ENCODE measurements at places on chromosomes 12 and 14.

GRCh38 chr12:28374556-28374955, 184.3 kb downstream of the CCDC91 start:
- no peak for DNase-seq

GRCh38 chr14:69982886-69983285, 103.7 kb downstream of the SMOC1 start:
- DNase-seq: no peak

GRCh38 chr12:113803759-113804140, 162.4 kb downstream of the RBM19 start:
- DNase-seq: no peak

DNA sequence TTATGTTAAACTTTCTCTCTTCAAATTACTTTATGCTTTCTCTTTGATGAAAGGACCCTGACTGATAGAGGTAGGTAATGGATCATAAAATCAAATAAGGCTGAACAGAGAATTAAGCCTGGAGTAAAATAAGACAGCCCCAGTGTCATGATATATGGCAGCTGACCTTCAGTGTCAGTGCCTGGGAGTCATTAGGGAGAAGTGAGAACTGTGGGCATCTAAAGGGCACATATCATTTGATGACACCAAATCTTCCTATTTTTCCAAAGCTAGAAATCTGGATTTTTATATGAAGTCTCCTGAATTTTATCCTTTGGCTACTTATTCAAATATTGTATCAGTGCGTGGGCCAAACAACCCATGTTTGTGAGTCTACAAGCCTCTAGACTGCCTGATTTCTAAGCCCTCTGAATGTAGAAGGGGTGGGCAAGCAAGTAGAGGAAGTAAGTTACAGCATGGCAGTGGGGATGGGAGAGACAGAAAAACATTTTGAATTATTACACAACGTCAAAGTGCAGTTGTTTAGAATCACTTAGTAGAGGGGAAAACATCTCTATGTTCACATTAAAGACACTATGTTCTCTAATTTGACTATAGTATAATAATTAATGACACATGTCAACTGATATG, 10.0 kb downstream of the SLC39A9 start:
- DNase-seq: no peak

DNA sequence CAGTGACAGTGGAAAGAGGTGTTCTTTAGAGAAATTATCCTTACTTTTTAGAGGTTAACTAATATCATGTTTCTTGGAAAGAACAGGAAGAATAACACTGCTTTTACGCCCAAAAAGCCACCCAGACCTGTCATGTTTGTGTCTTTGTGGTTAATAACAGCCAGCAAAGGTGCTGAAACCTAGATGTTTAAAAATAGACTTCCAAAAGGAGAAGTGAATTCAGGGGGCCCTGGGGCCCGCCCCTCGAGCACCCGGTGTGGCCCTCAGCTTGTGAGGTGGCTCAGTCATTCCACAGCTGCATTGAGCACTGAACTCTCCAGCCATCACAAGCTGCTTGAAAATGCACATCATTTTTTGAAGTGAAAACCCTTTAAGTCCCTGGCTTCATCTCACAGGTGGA, 20.8 kb upstream of the AMN start:
- DNase-seq: peak; percentile 72

DNA sequence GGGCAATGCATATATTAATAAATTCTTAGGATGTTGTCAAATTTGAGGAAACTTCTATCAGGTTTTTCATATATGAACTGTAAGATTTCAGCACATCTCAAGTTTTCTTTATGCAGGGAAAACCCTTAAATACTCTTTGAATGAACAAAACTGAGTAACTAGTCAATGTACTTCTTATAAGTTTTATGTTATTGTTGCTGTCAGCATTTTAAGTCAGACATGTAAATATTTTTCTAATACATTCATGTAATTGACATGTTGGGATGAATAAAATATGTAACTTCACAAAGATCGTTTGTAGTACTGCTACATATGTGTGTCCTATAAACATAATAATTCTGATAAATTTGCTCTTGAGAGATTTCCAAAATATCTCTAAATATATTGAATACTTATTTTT, 109.6 kb downstream of the BMP4 start:
- no peak for DNase-seq

GRCh38 chr12:6301721-6302120, 8.8 kb upstream of the PLEKHG6 start:
- no peak for DNase-seq

- no peak for DNase-seq
Observed at GRCh38 chr12:42730291-42730690, 140.7 kb upstream of the PRICKLE1 start.

GRCh38 chr14:21748869-21749303, 75.3 kb upstream of the OR4E1 start:
- DNase-seq: peak; percentile 61

DNA sequence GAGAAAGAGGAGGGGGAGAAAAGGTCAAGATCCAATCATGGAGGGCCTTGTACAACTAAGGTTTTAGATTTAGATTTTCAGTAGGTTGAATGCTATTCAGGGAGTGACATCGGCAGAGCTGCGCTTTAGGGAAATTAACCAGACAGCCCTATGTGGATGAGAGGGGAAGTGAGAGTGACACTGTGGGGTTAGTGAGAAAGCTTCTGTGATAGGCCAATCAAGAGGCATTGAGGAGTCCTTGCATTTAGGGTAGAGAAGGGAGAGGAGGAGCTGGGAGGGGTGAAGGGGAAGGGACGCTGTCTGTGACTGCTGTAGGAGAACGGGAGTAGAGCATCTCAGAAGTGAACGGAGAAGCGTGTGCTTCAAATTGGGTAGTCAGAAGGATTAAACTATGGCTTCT, 3.4 kb downstream of the HSD17B6 start:
- peak; percentile 52 for DNase-seq

DNA sequence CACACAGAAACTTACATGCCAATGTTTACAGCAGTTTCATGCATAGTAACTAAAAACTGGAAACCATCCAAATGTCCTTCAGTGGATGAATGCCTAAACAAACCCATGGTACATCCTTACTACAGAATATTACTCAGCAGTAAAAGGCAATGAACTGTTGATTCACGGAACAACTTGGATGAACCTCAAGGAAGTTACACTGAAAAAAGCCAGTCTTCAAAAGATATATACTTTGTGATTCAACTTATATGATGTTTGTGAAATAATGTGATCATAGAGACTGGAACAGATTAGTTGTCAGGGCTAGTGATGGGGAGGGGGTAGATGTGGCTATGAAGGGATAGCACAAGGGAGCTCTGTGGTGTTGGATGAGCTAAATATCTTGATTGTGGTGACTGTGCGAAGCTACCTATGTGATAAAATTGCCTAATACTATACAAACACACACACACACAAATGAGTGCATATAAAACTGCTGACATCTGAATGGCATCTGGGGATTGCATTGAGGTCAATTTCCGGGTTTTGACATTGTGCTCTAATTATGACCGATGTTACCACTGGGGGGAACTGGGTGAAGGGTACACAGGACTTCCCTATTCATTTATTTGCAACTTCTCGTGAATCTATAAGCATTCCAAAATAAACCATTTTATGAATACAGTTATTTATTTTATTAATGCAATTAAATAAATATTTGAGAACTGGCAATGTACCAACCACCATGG, 94.3 kb downstream of the RIN3 start:
- DNase-seq: no peak

DNA sequence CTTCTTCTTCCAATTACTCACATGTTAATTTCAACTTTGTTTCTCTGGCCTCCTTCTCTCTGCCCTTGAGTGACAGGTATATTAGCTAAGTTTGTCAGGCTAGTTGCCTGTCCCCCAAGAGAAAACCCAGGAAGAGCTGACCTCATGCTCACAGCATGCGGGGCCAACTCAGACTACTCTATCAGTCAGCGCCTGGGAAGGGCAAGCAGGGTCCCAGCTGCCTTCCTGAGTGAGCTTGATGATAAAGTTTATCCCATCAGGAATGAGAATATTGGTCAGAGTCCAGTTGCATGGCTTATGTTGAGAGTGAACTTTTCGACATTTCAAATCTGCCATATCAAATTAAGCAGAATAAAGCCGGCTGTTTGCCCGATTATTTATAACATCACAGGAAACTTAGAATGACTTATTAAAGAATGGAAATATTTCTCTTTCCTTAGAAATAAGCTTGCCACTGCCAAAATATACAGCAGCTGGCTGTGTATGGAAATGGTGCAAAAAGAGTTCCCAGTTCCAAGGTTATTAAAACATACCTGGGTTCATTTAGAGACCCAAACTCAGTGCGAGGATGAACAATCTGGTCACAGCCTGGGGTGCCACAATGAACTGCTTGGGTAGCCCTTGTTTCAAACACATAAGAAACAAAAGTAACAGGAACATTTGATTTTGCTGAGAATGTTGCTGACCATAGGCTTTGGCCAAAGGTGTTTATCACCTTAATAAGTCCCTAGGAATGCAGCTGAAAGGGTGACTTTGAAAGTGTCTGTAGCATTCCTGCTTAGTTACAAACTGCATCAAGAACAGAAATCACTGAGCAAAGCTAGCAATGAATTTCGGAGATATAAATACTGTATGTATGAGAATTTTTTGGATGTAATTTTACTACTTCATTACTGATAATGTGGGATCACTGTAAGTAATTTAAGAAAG, 1553.8 kb upstream of the FLRT2 start:
- DNase-seq: no peak

DNA sequence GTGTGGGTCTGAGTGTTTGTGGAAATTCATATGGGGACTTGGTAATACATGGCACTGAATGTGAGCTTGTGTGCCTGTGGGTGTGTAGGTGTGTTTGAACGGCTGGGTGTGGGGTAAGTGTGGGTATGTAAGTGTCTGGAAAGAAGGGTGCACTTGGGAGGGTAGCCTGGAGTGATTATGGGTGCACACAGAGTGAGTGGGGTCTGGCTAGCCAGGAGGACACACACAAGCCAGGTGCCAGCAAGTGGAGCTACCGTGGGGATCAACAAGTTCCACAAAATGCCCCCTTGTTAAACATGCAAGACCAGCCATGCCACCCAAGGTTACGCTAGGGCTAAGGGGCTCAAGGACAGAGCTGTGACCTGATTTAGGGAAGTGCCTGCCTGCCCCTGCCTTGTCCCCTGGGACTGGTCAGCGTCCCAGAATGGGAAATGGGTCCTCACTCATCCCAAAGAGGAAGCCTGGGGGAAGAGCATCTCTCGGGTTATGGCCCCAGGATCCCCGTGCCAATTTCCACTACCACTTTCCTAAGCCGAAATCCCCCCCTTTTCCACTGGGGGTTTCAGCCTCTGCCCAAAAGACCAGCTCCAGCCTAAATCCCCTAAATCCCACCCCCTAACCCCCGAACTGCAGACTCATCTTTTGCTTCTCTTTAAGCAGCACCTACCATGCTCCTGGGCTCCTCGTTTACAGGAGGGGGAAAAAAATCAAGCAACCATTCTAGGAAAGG, 118.6 kb downstream of the DICER1 start:
- DNase-seq: no peak

DNA sequence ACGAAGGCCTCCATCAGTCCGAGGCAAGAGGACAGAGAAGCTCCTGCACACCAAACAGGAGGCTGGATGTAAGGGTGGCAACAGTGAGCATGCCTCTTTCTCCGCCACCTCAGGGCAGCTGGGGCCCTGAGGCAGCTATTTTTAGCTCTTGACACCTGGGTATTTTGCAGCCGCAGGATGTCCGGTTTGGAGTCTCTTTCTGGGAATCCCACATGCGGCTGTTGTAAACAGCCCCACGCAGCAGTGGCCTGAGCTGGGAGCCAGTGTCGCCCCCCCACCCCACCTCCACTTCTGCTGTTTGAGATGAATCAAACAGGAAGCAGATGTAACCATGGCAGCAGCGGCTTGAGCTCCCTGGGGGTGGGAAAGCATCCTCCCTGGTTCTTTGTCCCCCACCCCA, 11.7 kb downstream of the HDAC7 start:
- DNase-seq: peak; percentile 92

DNA sequence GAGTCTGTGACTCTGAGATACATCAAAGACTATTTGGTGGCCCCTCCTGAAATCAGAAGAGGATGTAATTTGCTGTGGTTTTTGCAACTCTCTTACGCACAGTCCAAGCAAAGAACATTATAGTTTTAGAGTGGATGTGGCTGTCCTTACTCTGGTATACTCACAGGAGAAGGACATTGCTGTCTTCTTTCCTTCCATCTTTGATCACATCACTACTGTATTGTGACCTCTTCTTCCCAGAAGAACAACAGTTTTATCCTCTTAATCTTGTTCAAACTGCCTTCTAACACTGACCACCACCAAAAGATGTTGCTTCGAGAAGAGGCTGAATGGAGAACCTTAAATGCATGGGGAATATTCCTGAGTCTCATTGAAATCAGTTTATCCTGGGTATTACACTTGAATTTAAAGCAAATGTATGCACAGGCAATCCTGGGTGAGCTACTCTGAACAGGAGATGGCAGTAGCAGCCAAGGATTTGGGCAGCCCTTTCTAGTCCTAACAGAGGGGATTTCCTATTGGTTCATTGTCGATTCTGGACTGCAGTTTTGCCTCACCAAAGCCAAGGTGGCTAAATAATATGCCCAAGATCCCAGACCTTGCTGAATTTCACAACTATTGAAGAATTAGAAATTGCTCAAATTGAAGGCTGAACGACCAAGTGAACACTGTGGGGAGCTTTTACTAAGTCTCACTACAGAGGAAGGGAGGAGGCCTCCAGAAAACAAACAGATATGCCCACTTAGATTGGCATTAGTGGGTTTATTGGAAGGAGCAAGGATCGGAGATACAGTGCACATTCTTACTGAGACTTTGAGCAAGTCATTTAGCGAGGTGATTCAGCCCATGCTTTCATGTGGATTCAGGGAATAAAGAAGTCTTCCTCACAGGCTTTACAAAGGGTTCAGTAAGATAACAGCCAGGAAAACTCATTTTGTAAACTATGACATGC, 282.8 kb downstream of the PAWR start:
- DNase-seq: no peak

- peak; percentile 56 for DNase-seq
Observed at GRCh38 chr12:6635856-6636531, at the start of gene LPAR5. LPAR5 (minus strand) TSS chr12:6635959; CDS start chr12:6621248, 14,711 bp downstream.

GRCh38 chr12:89424389-89424788, 72.1 kb upstream of the DUSP6 start:
- no peak for DNase-seq

GRCh38 chr12:88665071-88665470, 84.8 kb upstream of the KITLG start:
- DNase-seq: no peak

GRCh38 chr14:57831981-57832380, 33.9 kb downstream of the SLC35F4 start:
- DNase-seq: no peak

DNA sequence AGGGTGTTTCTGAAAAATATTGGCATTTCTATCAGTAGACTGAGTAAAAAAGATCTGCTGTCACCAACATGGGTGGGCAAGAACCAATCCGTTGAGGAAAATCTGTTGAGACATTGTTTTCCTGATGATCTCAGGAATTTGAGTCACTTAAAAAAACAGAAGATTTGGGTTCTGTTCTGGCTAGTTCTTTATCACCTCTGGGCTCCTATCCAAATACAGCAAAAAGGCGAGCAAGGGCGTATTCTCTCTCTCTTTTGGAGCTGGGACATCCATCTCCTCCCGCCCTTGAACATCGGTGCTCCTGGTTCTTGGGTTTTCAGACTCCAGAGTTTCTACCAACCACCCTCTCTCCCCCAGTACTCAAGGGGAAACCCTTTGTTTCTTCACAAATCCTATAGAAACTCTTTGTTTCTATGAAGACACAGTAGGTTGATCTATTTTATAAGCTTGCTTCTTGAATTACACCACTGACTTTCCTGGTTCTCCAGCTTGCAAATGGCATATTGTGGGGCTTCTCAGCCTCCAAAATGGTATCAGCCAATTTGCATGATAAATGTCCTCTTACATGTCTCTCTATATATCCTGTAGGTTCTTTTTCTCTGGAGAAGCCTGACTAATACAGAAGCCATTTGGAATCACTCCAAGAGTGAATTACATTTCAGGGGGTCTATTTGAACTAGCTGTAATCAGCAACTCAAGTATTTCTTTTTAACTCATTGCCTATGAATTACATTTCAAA, 263.9 kb upstream of the TMTC1 start:
- DNase-seq: no peak

Data from CD4-positive, alpha-beta T cell treated with Interleukin-4 for 1 hour (primary cell).